ENCODE measurements at places on chromosomes 6 and 20.

- no peak for DNase-seq
These were observed 2.3 kb downstream of the TCEA2 start for GRCh38 chr20:64065062-64065973.

- DNase-seq, result peak; percentile 70
These were observed 206.1 kb upstream of the PRDM1 start for GRCh38 chr6:105880030-105880492.

DNA sequence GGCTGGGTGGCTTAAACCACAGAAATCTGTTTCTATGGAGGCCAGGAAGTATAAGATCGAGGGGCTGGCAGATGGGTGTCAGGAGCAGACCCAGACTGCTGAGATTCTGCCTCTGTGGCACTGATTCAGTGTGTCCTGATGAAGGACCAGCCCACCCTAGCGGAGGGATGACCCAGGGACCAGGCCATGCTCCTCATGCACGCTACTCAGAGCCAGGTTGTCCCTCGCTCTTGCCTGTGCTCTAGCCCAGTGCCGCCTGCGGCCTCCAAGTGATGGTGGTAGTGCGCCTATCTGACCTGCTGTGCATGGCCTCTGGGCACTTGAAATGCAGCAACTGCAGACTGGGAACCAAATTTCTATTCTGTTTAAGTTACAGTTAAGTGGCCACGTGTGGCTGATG lies 13.1 kb upstream of the APMAP start:
- no peak for DNase-seq

- DNase-seq, result no peak
These were observed 22.7 kb downstream of the SLC16A10 start for GRCh38 chr6:111110036-111110435.

- DNase-seq, result no peak
These were observed 496.3 kb upstream of the MAP3K7 start for GRCh38 chr6:91083211-91083610.

GRCh38 chr6:119497988-119498727 lies 148.6 kb upstream of the MAN1A1 start:
- no peak for DNase-seq

DNA sequence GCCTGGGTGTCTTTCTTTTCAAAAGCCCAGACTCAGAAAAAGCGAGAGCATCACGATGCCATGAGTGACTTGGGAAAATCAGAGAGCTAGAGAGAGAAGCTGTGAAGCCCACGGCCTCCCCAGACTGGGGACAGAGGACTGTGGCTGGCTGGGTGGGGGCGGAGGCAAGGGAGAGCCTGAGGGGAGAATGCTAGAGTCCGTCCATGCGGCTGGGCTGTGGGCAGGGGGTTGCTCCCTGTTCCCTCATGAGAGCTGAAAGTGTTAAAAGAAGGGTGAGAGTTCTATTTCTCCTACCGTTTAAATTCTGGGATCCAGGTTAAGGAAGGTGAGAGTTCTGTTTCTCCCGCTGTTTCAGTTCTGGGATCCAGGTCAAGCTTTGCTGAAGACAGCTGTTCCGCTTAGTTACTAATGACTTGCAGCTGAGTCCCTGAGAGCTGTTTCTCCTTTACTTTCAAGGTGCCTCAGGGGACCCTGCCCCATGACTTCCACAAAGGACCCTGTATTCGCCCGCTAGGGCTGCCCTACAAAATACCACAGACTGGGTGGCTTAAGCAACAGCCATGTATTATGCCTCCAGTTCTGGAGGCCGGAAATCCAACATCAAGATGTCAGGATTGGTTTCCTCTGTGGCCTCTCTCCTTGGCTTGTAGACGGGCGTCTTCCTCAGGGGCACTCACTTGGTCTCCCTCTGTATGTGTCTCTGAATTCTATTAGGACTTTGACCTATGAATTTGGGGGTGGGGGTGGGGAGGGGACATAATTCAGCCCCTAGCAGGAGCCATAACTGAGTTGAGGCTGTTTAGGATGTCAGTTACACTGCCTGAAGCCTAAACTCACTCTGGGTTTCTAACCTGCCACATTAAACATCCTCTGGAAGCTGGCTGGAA lies 127.0 kb downstream of the PXDC1 start:
- no peak for DNase-seq

GRCh38 chr6:87473419-87473903 lies 687 bp downstream of the SLC35A1 start:
- DNase-seq, result peak; percentile 72

DNA sequence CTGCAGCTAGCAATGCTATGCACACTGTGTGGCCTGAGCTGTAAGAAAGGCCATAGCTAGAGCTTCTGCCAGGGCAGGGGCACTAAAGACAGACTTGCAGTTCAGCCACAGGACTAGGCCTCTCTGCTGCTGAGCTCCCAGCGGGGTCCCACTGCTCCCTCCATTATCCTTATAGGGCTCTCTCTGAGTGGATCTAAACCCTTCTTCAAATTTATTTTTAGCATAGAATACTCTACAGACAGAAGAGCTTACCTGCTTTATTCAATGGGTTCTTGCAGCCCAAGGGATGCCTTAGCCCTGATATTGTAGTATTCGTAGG lies 100.9 kb upstream of the MLN start:
- no peak for DNase-seq

GRCh38 chr20:50304923-50305635 lies 114.4 kb downstream of the CEBPB start:
- no peak for DNase-seq

- peak; percentile 96 for DNase-seq
These were observed 142.2 kb downstream of the NFATC2 start for GRCh38 chr20:51400051-51400926.

Data from activated CD4-positive, alpha-beta T cell treated with anti-CD3 and anti-CD28 coated beads, Interleukin-10, Interleukin-2, amounts not matched to agents 100 ng/mL and 50 ng/mL, durations not matched to agents 16 hours and 8 hours (primary cell).